NCI-H1417 (cell line): ENCODE measurements at places on chromosomes 3 and 15.

DNA sequence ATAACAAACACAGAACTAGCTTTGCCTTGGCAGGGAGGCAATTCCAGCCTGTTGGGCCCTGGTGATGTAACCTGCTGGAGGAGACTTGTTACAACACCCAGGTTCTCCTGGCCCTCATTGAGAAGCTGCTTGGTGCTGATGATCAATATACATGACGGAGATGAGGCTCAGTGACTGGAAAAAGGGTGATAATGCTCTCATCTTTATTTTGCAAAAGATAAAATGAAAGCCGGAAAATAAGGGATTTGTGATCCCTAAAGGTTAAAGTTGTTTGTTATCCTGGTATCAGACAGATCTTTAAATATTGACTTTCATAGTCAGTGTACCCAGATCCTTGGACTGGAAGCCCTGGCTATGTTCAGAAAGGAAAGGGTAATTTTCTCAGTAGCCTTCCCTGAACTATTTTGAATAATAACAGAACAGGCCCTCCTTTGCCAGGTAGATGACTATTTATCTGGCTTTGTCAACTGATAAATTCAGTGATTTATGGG is 118.9 kb upstream of the MEIS2 start:
- DNase-seq, result no peak

DNA sequence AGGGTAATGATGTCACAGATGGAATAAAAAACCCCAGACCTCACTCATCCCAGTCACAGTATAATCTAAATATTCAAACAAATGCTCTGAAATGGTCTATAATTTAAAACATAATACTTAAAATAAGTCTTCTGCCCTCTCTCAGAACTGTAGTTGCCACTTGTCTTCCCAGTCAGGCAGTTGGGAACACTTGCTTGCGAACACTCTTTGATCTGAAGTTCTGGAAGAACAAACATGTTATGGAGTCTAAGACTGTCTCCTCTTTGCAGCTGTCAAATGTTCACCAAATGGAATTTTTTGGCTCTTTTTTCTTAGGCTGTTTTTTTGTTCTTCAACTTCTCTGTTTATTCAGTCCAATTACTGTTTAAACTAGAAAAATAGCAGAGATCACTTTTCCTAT is 711.1 kb upstream of the GOLIM4 start:
- DNase-seq, result no peak

- no peak for DNase-seq
Observed at GRCh38 chr15:85037641-85038040, 56.0 kb downstream of the PDE8A start.

- DNase-seq, result no peak
Observed at GRCh38 chr3:43950775-43951174, 260.0 kb downstream of the ABHD5 start.

DNA sequence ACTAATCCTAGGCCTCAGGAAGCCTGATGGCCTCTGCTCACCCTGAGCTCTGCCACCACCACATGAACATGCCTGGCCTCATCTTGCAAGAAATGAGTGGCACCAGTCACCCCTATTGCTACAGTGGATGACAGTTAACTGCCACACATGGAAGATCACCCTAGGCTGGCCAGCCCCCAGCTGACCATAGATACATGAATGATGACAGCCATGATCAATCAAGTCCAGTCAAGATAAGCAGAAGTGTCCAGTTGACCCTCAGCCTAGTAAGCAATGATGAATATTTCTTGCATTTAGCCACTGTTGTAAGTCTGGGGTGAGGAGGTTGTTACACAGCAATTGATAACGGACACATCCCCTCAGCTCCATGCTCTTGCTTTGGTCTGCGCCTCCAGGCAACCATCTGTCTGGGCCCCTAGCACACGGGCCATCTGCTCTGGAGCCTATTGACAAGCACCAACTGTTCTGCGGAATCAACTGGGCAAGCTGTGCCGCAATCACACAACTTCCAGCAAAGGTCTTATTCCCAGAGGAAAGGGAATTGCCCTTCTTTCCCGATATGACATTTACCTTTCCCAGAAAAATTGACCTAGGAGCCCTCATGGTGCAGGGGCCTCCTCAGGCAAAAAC is 2.2 kb upstream of the LYZL4 start:
- DNase-seq, result no peak

DNA sequence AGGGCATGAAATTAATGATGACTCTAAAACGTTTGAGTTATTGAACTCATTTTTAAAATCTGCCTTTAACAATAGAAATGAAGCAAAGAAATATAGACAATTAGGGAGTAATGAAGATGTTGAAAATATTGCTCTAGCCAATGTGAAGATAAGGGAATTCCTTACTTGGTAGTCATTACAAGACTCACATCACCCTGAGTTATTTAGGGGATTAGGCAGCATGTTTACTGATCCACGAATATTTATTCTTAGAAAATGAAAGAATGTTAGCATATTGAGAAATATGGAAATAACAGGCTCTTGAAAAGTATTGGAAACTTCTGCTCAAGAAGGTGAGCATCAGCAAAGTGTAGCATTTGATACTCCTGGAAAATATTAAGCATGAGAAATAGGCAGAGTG is 398.1 kb upstream of the ARPP21 start:
- no peak for DNase-seq

GRCh38 chr3:9732080-9732739 is 675 bp downstream of the BRPF1 start:
- no peak for DNase-seq

- DNase-seq, result peak; percentile 13
Observed at GRCh38 chr3:32969656-32970055, 18.2 kb downstream of the CCR4 start.

GRCh38 chr15:78034495-78035191 is 42.9 kb downstream of the TBC1D2B start:
- DNase-seq, result peak; percentile 64

DNA sequence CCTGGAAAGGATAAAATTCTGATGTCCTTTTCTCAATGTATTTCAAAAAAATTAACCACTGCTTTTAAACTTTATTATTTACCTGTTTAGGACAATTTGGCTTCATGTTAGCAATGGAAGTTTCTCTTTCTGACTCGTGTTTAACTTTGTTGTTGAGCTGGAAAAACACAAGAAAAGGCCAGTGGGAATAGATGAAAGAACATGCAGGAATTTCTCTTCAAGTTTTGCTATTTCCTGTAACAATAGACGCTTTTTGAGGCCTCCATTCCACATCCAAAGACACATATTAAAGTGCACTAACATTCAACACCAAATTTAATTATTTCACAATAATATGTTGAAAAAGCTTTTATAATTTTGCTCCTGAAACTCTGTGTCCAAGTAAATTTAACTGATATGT is 9.7 kb downstream of the RBMS3 start:
- no peak for DNase-seq

DNA sequence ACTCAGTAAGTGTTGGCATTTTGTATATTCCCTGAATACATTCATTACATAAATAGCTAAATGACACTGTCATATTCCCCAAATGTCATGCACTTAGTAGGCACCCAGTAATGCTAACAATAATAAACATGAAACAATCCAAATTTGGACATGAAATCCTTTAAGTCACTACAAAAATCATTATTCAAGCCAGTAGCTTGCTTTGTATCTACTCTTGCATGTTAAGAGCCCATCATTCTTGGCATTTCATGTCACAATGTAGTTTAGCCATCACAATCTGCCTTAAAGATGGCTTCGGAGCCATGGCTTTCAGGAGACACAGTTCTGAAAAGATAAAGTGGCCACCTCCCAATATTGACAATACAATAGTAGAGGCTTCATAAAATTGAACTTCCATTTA is 32.9 kb upstream of the TM4SF4 start:
- no peak for DNase-seq

- DNase-seq, result no peak
Observed at GRCh38 chr15:26070095-26070532, 207.0 kb upstream of the ATP10A start.
